ENCODE measurements at places on chromosomes 6 and 20. TPM values are rescaled to one million over a fixed set of nuclear protein-coding genes. Genes with fewer than 3 reads are reported as not detected.

The ERMARD gene
- 8.9 TPM for total RNA-seq

GRCh38 chr6:79450984-79451383 is 86.2 kb downstream of the LCA5 start:
- no peaks in the 10 kb centered on the region for H3K4me1 ChIP-seq
- no peak for DNase-seq
- no peak overlapping the region for H3K27ac ChIP-seq
- H3K4me3 ChIP-seq = no peak overlapping the region
- no peaks in the 10 kb centered on the region for H3K36me3 ChIP-seq

The NRN1 gene
- total RNA-seq = 7.1 TPM

- no peaks in the 10 kb centered on the region for H3K27me3 ChIP-seq
- no peak overlapping the region for H3K4me3 ChIP-seq
- H3K27ac ChIP-seq = no peak overlapping the region
- no peak for DNase-seq
These were observed 146.0 kb downstream of the LRFN2 start for GRCh38 chr6:40441150-40441549.

The CALHM4 gene
- total RNA-seq = not detected

- no peaks in the 10 kb centered on the region for H3K27me3 ChIP-seq
- no peak overlapping the region for H3K27ac ChIP-seq
- no peak for DNase-seq
- peaks cover 5% of the 10 kb centered on the region for H3K4me1 ChIP-seq
These were observed 146.4 kb upstream of the STXBP5 start for GRCh38 chr6:147057705-147058342.

- no peak overlapping the region for H3K4me3 ChIP-seq
- no peak for DNase-seq
- no peaks in the 10 kb centered on the region for H3K36me3 ChIP-seq
- H3K27me3 ChIP-seq = no peaks in the 10 kb centered on the region
- H3K27ac ChIP-seq = no peak overlapping the region
- no peaks in the 10 kb centered on the region for H3K4me1 ChIP-seq
These were observed 71.1 kb upstream of the VGLL2 start for GRCh38 chr6:117194271-117194670.

The HCK gene
- 7.2 TPM for total RNA-seq

All from heart right ventricle (tissue), 16 donors.